ENCODE measurements at places on chromosomes 3 and 15.
A peak's percentile ranks its signal among the peaks of the same experiment; 100 is the strongest.

DNA sequence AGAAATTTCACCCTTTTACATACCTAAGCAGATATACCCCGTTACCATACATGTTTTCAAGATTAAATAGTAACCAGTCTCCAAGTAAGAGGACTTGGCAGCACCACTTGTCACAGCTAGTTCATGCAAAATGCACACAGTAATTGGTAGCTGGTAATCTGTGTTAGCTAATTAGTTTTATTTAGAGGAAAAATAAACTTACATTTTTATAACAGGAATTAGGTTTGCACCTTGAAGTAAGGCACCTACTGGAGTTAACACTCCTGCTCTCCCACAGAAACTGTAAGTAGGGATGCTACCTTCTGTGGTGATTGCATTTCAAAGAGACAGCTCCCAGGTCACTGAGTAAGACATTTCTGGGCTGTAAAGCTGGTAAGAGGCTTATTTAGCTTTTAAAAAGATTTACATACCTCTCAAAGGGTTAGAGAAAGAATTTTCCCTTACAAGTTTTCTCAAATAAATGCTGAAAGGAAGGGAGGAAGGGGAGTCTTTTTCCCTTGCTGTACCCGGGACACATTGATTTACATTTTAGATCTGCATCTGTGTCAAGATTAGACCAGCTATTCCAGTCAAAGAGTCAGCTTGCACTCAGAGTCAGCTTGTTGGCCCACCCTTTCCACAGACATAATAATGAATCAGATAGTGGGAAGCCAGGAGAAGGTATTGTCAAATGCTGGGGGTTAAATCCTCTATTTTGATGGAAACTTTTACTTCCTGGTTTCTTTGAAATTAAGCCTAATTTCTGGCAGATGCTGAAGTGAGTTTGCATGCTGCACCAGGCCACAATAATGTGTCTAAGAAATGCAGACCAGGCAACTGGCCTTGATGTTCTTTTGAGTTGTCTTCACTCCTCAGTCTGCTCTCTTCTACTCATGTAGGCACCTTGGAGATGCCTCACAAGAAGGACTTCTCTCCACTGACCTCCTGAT is 77.6 kb upstream of the CHD2 start:
- DNase-seq = no peak

DNA sequence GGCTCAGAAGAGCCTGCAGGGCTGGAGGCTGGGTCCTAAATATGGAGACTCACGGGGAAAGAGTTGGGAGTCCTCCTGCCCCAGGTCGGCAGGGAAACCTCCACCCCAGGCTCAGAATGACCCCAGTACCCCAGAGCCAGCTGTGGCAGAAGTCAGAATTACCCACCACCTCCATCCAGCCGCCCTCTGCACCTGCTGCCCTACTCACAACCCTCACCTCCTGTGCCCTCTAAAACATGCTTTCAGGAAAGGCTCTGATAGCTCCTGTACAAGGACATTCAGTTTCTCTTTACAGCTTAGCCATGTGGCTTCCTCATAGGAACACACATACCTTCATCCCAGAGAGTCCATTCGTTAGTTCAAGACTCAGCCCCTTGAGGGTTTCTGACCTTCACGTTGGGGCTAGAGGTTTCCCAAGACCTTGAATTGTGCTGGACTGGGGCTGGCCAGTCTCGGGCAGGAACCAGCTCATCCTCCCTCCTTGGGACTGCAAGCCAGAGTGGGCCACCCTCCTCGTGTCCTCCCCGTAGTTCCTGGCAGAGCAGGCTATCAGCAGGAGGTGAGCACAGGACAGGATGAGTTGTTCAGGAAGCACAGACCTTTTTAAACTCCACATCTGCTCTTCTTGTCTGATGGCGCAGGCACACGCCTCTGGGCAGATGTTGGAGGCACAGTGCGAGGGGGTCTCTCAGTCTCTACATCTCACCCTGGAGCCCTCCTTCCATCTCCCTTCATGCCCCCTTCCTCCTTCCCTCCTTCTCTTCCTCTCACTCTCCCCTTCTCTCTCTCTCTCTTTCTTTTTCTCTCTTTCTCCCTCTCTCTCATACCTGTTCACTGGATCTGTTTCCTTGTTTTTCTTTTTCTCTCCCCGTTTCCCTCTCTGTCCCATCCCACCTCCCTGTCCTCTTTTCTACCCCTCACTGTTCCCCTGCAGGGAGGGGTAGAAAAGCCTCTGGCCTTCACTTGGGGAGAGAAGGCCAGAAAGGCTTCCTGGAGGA is 55.9 kb upstream of the NR2C2 start:
- DNase-seq = no peak

GRCh38 chr15:70701891-70702568 is 61.3 kb downstream of the UACA start:
- DNase-seq = no peak

GRCh38 chr3:98779541-98780335 is 16.6 kb downstream of the ST3GAL6 start:
- DNase-seq = no peak

DNA sequence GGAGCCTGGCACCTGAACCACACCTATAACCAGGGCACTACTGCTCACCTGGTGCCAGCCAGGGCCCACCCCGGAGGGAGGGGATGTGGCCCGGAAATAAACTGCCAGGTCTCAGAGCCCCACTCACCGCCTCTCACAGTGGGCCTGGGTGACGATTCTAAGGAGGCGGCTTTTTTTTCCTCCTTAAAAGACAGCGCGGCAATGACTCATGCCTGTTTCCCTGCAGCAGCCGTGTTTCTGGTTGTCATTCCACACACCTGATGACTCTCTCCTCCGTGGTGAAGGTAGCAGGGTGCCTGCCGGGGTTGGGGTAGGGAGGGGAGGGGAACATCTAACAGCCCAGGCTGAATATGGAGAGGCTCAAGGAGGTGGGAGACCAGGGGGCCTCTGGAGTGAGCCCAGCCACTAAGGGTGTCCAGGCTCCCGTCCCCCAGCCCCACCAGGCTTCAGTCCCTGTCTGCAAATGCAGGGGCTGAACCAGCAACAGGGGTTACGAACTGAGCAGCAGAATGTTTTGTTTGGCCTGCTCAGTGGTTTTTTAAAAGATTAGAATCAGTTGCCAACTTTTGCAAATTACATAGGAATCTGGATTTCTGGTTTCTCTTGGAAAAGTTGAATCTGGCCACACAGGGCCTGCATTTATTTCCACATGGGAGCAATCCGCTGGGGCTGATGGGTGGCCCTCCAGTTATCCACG is 127.3 kb upstream of the LINGO1 start:
- DNase-seq = no peak

- DNase-seq = no peak
Observed at GRCh38 chr3:45508483-45509037, 86.0 kb upstream of the LIMD1 start.

DNA sequence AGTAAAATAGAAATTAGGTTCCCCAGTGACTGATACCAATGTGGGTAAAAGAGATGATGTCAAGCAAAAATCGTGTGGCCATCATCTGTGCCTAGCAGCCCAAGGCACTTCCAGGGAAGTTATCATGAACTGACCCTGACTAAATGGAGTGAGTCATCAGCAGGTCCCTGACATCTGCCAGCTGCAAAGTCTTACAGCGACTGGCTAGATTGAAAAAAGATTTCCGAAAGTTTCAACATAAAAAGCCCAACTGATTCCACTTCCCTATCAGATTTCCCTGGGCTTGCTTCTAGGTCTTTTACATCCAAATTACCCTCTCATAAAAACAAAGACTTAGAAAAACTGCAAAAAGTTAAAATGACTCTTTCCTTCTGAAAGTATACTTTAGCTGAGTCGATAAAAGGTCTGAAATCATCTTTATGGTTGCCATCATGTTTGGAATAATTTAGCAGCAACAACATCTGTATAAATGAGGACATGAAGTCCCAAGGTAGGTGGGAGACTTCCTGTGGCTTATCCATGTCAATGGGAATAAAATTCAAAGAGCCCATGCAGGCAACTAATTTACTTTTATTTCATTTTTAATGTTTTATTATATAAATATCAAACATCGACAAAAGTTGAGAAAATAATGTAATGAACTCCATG is 342.8 kb downstream of the ERC2 start:
- no peak for DNase-seq

- peak; percentile 90 for DNase-seq
Observed at GRCh38 chr15:81184188-81184587, 12.5 kb upstream of the IL16 start.

- no peak for DNase-seq
Observed at GRCh38 chr3:180278583-180279188, 241.9 kb upstream of the PEX5L start.
